Neural progenitor cell (in vitro differentiated cells): ENCODE measurements at places on chromosomes 13 and 19. TPM values are rescaled to one million over a fixed set of nuclear protein-coding genes. Genes with fewer than 3 reads are reported as not detected.

DNA sequence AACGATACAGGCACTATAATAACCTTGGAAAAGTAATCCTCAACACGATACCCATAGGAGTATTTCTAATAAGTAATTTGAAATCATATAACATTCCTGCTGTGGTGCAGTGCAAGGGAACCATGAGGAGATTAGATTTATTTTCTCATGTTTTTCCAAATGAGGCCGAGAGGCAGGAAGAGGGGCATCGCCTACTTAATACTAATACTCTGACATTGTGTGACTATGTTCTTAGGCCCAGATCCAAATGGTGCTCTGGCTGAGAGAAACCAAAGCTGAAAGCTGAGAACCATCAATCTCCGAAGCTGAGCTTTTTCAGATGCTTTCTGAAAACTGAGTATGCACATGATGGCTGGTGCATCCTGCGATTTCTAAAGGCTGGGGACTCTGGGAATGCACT lies 248.0 kb upstream of the MAB21L1 start:
- H3K27me3 ChIP-seq: no peaks in the 10 kb centered on the region
- H3K4me3 ChIP-seq: no peak overlapping the region
- H3K36me3 ChIP-seq: no peaks in the 10 kb centered on the region
- no peak overlapping the region for H3K27ac ChIP-seq
- no peaks in the 10 kb centered on the region for H3K4me1 ChIP-seq
- no peak for DNase-seq

DNA sequence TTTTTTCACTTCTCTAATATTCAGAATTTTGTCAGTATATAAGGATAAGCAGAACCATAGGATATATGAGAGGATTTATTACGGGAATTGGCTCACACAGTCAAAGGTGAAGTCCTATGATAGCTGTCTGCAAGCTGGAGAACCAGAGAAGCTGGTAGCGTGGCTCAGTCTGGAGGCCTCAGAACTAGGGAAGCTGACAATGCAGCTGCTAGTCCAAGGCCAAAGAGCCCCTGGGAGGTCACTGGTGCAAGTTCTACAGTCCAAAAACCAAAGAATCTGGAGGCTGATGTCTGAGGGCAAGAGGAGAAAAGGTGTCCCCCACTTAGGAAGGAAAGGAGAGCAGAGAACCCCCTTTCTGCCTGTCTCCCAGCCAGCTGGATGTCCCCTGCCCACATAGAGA lies 114.4 kb downstream of the RNF17 start:
- peaks cover under 1% of the 10 kb centered on the region for H3K36me3 ChIP-seq
- no peak overlapping the region for H3K27ac ChIP-seq
- H3K4me3 ChIP-seq: no peak overlapping the region
- peaks cover 3% of the 10 kb centered on the region for H3K4me1 ChIP-seq
- no peaks in the 10 kb centered on the region for H3K27me3 ChIP-seq

The NKPD1 gene
- total RNA-seq: 0.02 and 0.19 TPM in 2 replicates

The CD33 gene
- total RNA-seq: not detected in 2 replicates

The EBI3 gene
- not detected in 2 replicates for total RNA-seq

- H3K27ac ChIP-seq: no peak overlapping the region
- peaks cover 8% of the 10 kb centered on the region for H3K4me1 ChIP-seq
- no peaks in the 10 kb centered on the region for H3K36me3 ChIP-seq
- H3K4me3 ChIP-seq: no peak overlapping the region
- DNase-seq: peak; percentile 16
These were observed 191.5 kb upstream of the KL start for GRCh38 chr13:32824675-32825074.

The ONECUT3 gene
- total RNA-seq: 0.09 TPM in 1 of 2 replicates, not detected in the other

GRCh38 chr19:45376045-45376724 lies 5.8 kb upstream of the ERCC2 start:
- H3K27ac ChIP-seq: peak overlapping the region; percentile 69
- H3K27me3 ChIP-seq: no peaks in the 10 kb centered on the region
- no peak overlapping the region for H3K4me3 ChIP-seq
- DNase-seq: peak; percentile 85
- H3K4me1 ChIP-seq: peaks cover 13% of the 10 kb centered on the region

DNA sequence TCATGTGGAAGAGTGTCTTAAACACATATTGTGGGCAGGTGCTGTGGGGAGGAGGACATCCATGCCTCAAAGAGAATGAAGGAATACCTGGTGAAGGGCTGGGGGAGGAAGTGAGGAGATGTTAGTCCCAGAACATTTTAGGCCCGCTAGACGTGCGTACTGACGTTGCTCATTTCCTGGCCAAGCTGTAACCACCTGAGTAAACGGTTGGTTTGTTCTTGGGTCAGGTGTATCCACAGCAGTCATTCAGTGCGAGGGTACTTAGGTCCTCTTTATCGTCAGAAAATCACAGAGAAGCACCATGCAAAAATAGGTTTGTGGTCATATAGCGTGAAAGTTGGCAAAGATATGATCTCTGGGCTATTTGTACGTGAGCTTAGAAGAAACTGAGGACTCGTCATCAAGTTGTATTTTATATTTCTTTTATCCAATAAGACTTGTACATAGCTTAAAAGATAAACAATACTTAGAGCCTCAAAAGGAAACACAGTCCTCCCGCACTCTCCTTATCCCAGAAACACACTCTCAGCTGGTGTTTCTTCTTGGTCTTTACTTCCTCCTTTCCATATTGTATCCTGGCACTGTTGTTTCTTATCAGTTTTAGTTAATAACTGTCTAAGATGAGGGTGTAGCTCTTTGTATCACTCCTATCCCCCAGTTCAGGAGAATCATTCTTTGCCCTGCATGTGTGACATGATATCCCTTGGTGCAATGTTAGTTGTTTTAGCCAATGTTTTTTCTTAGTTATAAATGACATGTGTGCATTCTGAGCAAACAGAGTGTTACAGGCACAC lies 52.0 kb downstream of the ARHGEF7 start:
- peaks cover 12% of the 10 kb centered on the region for H3K4me1 ChIP-seq
- H3K4me3 ChIP-seq: no peak overlapping the region
- no peak for DNase-seq
- no peaks in the 10 kb centered on the region for H3K36me3 ChIP-seq
- no peaks in the 10 kb centered on the region for H3K27me3 ChIP-seq

- H3K4me3 ChIP-seq: no peak overlapping the region
- no peaks in the 10 kb centered on the region for H3K36me3 ChIP-seq
- no peaks in the 10 kb centered on the region for H3K27me3 ChIP-seq
- no peak for DNase-seq
These were observed 146.7 kb upstream of the FNDC3A start for GRCh38 chr13:48828962-48829411.

DNA sequence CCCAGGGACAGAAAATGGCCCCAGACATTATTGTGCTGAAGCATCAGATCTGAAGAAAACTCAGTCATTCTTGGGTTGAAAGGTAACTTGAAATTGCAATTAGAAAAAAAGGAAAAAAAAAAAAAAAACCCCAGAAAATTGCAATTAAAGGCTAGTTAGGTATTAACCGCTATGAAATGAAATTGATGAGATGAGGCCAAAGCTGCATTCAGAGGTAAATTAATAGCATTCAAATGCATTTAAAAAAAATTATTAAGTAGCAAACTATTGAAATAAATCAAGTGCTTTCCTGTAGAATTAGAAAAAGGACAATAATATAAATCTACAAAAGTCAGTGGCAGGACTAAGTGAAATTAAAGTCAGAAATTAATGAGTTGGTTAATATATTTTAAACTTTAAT lies 6.4 kb downstream of the PGLS start:
- no peaks in the 10 kb centered on the region for H3K27me3 ChIP-seq
- H3K36me3 ChIP-seq: peaks cover 12% of the 10 kb centered on the region
- H3K27ac ChIP-seq: no peak overlapping the region
- no peak overlapping the region for H3K4me3 ChIP-seq
- H3K4me1 ChIP-seq: no peaks in the 10 kb centered on the region
- no peak for DNase-seq

DNA sequence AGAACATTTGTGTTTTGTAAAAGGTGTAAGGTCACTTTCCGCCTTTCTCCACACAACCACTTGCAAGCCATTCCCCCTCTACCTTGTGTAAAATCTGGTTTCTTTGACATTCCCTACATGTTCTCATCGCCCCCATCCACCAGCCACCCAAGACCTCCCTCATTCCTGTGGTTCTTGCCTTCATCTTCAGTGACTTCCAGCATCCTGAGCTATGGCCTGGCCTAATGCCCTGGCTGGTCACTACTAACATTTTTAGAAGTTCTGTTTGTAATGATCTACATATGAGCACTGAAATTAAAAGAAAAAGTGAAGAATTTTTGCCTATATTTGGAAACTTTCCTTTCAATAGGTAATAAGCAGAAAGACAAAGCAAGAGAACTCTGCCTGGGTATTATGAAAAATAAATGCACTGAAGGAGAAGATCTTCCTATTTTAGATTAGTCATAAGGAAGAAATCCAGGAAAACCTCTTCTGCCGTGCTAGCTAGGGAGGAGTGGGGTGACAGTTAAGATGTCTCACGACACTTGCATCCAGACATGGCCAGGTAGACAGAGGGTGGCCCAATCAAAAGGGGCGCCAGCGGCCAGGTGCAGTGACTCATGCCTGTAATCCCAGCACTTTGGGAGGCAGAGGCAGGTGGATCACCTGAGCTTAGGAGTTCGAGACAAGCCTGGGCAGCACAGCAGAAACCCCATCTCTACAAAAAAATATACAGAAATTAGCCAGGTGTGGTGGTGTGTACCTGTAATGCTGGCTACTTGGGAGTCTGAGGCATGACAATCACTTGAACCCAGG lies 28.1 kb upstream of the MPHOSPH8 start:
- no peak overlapping the region for H3K27ac ChIP-seq
- no peak overlapping the region for H3K4me3 ChIP-seq
- peaks cover 35% of the 10 kb centered on the region for H3K27me3 ChIP-seq
- H3K36me3 ChIP-seq: no peaks in the 10 kb centered on the region
- peaks cover 3% of the 10 kb centered on the region for H3K4me1 ChIP-seq

DNA sequence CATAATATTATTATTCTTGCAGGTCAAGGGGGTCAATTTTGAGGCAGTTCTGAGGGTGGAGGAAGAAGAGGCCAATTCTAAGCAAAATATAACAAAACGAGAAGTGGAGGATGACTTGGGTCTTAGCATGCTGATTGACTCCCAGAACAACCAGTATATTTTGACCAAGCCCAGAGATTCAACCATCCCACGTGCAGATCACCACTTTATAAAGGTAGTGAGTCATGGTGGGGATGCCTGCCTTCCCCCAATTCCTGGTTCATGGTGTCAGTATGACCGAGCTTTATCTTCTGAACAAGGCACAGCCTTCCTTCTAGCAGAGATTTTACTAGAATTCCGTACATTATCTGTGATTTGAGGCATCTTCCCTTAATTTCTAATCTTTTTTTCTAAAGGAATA lies 9.4 kb upstream of the DCUN1D2 start:
- peaks cover 14% of the 10 kb centered on the region for H3K4me1 ChIP-seq
- H3K27me3 ChIP-seq: no peaks in the 10 kb centered on the region
- no peak for DNase-seq
- H3K36me3 ChIP-seq: peaks cover 8% of the 10 kb centered on the region
- no peak overlapping the region for H3K27ac ChIP-seq
- H3K4me3 ChIP-seq: no peak overlapping the region

The CPAMD8 gene
- 16.3 and 36.8 TPM in 2 replicates for total RNA-seq

DNA sequence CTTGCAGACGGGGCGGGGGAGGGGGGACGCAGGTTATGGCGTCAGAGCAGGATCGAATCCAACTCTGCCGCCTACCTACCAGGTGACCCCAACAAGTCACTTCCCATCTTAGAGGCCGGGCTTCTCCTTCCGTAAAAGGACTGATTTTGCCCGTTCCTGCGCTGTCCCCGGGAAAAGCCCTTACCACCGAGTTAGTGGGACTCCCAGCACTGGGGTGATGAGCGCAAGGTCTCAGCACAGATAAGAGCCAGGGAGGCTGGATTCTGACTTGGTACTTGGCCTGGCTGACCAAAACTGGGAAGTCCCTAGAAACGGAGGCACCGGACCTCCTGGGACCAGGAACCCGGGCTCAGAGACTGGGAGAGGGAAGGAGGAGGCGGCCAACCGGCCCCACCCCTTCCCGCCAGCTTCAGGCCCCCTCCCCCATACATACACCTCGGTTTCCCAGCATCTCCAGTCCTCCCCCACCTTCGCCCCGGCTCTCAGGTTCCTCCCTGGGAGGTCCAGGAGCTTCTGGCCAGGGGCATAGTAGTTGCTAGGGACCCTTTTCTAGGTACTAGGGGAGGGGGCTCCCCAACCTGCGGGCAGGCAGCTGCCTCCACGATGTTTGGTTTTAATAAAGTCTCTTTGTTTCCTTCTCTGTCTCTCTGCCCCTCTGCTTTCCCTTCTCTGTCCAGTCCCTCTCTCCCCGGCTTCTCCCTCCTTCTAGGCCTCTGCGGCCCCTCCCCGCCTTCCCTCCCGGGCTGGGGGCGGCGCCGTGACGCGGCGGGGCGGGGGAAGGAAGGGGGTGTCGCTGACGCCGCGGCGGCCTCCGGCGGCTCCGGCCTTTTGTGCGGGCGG lies at the start of gene GRAMD1A:
TSS of gene GRAMD1A (plus strand) at position 826 of the 840 bp plus-strand sequence. CDS start 156 bp downstream, outside the sequence.
- no peaks in the 10 kb centered on the region for H3K36me3 ChIP-seq
- H3K27me3 ChIP-seq: no peaks in the 10 kb centered on the region
- H3K4me1 ChIP-seq: peaks cover 12% of the 10 kb centered on the region
- H3K27ac ChIP-seq: peak within 1 kb of the TSS; percentile 94
- H3K4me3 ChIP-seq: peak within 1 kb of the TSS; percentile 86
- peak; percentile 94 for DNase-seq

- no peak for DNase-seq
- H3K4me1 ChIP-seq: no peaks in the 10 kb centered on the region
- no peak overlapping the region for H3K4me3 ChIP-seq
- no peak overlapping the region for H3K27ac ChIP-seq
- H3K36me3 ChIP-seq: no peaks in the 10 kb centered on the region
These were observed 358.3 kb downstream of the EFNB2 start for GRCh38 chr13:106177146-106177545.
